ENCODE measurements at places on chromosomes 12 and 14.

GRCh38 chr12:96534339-96534738 lies 45.0 kb downstream of the CFAP54 start:
- no peak for DNase-seq

DNA sequence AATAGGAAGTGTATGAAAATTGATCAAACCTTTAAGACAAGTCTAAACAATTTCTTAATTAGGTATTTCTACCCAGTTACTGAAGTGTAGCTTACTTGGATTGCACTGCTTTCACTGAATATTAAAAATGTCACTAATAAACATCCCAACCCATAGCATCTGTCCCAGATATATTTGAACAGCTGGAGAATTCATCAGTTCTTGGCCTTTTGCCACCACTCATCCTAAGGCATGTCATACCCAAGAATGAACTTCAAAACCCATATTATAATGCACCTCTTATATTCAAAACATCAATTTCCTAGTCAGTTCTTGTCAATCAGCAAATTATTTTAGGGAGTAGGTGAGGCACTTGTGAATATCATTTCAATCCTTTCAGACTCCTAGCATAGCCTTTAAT lies 392.3 kb downstream of the PAWR start:
- no peak for DNase-seq

DNA sequence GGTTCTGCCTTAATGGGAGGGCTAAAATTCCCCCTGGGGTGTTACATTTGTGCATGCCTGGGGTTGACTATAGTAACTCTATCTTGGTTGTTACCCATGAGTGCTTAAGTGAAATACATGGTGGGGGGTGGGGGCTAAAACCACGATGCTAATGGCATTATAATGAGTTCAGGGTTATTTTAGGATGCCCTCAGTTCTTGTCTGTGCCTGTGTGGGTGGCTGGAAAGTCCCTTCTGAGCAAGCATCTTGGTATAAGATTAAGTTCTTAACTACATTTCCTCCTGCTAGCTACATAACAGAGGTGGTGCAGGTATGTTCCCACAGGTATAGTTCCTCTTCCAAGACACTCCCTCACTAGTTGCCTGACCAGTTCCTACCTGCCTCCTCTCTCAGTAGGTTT lies 822.3 kb downstream of the LRFN5 start:
- no peak for DNase-seq

- DNase-seq: no peak
Measured at GRCh38 chr12:54376596-54376995, 7.9 kb downstream of the ZNF385A start.

DNA sequence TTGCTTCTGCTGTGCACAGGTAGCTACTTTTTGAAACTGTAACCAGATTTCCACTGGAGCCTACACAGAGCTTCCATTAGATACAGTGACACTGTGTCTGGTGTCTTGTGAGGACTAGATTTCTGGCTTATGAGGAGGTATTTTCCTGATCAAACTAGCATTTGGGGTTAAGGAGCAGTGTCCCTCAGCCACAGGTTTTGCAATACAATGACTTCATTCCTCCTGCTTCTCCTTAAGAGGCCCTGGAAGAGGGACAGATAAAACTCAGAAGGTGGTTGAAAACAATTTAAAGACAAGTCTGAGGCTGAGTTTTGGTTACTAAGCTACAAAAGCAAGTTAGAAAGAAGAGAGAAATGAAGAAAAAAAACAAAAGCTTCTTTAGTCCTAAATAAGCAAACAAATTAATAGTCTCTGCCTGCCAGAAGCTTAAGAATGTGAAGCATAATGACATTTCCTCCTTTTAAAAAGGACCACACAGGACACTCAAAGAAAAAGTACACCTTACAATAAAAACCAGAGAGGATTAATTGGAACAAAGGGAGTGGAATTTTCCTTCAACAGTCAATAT lies 53.0 kb downstream of the PKP2 start:
- no peak for DNase-seq

- DNase-seq: no peak
Measured at GRCh38 chr14:29788093-29788492, 139.6 kb downstream of the PRKD1 start.

- no peak for DNase-seq
Measured at GRCh38 chr12:91871751-91872150, 273.9 kb downstream of the BTG1 start.

DNA sequence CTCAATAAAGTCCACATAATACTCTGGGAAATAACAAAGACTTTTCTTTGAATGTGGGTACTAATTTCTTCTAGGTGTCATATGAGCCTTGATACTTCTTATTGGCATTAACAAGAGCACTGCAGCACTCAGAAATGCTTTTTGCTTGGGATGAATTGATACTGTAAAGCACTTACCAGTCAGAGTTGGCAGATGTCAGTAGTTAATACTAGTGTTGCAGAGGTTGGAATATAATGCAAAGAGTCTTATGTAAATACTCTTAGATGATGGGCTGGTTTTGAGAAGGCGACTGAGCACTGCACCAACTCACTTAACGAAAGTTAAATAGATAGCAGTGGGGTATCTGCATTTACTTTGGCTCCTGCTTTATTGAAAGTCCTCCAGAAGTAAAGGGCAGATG lies 25.6 kb upstream of the MBIP start:
- no peak for DNase-seq

Data from posterior cingulate gyrus (tissue), 11 donors.